ENCODE measurements at places on chromosomes 4 and X.

GRCh38 chrX:53445977-53446376 is 11.8 kb upstream of the HSD17B10 start:
- peak; percentile 33 for DNase-seq

GRCh38 chr4:107665001-107665400 is 55.0 kb downstream of the PAPSS1 start:
- no peak for DNase-seq

GRCh38 chrX:24424948-24425347 is 40.1 kb upstream of the PDK3 start:
- DNase-seq: no peak

DNA sequence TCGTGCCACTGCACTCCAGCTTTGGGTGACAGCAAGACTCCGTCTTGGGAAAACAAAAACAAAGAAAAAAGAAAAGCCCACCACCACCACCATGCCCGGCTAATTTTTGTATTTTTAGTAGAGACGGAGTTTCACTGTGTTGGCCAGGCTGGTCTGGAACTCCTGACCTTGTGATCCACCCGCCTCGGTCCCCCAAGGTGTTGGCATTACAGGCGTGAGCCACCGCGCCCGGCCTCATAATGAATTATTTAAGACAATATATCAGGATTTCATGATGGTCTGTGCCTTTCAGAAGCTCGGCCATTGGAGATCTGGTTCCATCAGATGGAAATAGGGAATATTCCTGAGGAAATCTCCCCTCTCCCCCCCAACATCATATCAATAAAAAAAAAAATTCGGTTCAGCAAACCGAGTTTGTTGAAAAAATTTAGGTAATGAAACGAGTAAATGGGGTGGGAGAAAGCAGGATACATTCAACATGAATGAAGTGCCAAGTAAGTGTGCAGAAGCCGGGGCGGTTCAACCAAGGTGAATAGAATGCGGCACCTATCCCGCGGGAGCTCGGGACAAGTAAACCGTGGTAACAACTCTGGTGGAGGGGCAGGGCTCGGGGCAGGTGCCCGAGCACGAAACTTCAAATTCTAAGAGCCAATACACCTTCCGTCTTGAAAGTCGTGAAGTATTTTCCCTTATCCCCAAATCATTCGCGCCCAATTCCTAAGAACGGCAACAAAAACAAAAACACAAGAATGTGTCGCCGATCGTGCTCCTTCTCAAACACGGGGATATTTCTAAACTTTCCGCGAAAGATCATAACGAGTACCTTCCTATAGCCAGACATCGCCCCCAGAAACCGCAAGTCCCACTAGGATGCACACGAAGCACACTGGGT is 773 bp upstream of the TXLNG start:
- no peak for DNase-seq

DNA sequence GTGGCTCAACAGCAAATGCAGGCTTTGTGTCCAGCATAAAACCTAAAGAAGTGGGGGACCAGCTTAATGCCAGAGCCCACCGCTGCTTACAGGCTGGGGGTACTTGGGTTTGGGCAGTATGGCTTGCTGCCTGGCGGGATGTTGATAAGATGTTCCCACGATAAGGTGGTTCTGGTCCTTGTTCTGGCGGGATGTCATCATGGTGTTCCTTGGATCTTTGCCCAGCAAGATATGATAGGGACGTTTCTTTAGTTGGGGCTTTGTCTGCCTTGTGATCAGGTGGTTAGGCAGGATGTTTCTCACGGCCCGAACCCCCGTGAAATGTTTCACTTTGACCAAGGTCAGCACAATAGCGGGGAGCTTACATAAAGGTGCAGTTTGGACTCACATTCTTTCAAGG is 35.3 kb downstream of the PNPLA4 start:
- no peak for DNase-seq

DNA sequence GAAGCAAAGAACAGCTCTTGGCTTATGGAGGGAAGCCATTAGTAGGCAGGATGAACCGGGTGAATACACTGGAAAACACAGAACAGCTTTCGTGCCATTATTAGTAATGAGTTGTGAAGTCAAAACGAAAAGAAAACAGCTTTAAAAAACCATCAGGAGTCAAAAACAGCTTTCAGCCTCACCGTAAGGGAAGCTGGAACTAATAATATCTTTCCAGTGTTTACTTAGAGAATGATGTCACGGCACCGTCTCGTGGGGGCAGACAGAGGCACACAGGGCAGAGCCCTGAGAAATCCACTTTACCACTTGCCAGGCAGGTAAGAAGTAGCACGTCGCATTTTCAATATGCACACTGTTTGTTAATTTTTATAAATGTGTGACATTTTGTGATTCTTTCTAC is 37.9 kb upstream of the HMX1 start:
- DNase-seq: peak; percentile 18

- no peak for DNase-seq
These were observed 73.2 kb downstream of the FAM53A start for GRCh38 chr4:1610791-1611500.

- peak; percentile 86 for DNase-seq
These were observed 112.3 kb downstream of the KLHL8 start for GRCh38 chr4:87108142-87108546.

DNA sequence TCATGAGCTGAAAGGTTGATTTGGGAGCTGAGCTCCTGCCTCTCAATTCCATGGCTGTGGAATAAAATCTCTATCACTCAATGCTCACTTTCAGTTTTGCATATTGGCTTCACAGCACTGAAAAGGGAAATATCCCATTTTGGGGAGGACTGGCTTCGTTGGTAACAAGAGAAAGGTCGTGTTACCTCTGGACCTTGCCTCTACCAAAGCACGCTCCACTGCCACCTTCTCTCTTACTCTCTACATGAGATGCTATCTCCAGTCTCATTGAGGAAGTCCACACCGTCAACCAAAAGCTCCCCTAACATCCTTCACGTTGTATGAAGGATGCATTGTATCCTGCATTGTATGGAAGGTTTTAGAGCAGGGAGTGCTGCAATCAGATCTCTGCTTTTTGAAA is 195.0 kb upstream of the LDB2 start:
- DNase-seq: no peak

DNA sequence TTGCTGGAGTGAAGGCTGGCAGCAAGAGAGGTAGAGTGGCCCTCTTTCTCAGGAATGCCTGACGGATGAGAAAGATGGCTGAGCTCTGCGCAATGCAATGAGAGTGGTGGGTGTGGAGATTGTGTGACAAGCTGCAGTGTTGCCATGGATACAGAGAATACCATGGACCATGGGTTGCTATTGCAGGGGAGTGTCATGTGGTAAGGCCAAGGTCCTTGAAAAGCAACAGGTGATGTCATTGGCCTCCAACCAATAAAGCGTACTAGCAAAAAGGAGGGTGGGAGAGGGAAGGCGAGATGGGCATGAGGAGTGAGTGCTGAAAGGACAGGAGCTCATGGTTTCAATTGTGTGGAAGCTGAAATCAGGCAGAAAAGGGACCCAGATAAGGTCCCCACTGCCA is 1.8 kb downstream of the PNMA5 start:
- no peak for DNase-seq

DNA sequence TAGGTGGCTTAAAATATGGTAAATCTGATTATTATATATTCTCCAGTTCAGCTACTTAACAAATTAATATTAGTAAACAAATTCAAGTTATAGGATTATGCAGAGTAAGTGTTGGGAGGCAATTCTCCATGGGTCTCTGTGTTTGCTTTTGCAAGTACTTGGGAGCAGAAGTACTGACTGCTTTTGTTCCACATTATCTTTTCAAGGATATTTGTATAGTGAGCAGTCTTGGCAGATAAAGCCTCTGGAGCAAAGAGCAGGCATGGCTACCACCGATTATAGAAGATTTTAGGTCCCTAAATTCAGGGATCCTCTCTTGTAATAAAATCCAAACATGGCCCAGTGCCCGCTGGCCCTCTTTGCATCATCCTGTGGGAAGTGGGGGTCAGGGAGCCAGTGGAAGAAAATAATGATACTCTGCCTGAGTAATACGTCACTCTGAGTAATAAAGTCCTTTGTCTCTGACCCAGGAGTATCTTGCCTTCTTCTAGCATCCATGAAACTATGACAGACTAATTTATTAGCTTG is 23.2 kb downstream of the NDNF start:
- no peak for DNase-seq

GRCh38 chr4:178448372-178449035 is 1006.3 kb upstream of the AGA start:
- DNase-seq: no peak

- DNase-seq: no peak
These were observed 40.4 kb upstream of the INTS6L start for GRCh38 chrX:135480076-135480475.

- DNase-seq: no peak
These were observed 29.5 kb downstream of the PF4 start for GRCh38 chr4:73952352-73952751.

- DNase-seq: peak; percentile 10
These were observed 697 bp downstream of the CEP135 start for GRCh38 chr4:55949482-55949802.

DNA sequence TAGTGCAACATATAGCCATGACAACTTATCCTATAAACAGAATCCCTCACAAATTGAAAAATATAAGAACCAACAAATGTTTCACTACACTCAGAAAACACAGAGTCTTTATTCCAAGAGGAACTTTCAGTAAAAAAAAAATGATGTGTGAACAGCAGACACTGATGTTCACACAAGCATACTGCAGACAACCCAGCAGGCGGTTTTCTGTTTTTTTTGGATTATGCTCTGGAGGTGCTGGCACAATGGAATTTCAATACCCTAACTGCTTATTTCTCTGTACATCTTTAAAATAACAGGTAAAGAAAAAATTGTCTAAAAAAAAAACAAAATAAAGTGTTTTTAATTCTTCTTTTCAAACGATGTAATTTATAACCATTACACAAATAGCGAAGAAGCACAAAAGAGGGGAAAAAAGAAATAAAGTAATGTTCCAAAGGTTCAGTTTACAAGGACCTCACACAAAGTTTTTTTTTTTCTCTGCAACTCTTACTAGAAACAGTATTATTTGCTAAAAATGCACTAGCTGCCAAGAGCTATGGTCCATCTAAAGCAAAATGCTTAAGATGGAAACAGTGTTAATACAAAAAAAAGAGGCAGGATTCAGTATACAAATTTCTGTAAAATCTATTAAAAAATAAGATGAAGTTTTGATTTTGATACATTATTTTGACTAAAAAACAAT is 55.3 kb downstream of the ANAPC10 start:
- no peak for DNase-seq

DNA sequence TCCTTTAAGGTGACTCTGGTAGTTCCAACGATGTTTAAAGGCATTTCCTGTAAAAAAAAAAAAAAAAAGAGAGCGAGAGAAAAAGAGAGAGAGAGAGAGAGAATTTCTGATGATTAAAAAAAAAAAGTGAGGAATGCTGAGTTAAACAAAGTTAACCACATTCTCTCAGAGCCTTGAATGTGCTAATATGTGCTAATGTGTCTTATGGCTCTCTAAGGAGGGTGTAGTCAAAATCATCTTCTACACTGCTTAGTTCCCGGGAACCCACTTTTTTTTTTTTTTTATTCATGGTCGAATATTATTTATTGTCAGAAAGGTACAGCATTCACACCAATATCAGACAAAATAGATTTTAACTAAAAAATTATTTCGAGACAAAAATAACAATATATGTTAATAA is 111.7 kb downstream of the SNCA start:
- DNase-seq: no peak

DNA sequence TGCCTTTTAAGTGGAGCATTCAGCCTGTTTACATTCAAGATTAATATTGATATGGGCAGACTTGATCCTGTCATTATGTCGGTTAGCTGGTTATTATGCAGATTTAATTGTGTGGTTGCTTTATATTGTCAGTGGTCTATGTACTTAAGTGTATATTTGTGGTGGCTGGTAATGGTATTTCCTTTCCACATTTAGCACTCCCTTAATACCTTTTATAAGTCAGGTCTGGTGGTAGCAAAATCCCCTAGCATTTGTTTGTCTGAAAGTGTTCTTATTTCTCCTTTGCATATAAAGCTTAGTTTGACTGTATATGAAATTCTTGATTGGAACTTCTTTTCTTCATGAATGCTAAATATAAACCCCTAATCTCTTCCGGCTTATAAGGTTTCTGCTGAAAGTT is 403.7 kb upstream of the EPHA5 start:
- DNase-seq: no peak

- DNase-seq: no peak
These were observed 534.8 kb downstream of the IQCM start for GRCh38 chr4:149280806-149281205.

DNA sequence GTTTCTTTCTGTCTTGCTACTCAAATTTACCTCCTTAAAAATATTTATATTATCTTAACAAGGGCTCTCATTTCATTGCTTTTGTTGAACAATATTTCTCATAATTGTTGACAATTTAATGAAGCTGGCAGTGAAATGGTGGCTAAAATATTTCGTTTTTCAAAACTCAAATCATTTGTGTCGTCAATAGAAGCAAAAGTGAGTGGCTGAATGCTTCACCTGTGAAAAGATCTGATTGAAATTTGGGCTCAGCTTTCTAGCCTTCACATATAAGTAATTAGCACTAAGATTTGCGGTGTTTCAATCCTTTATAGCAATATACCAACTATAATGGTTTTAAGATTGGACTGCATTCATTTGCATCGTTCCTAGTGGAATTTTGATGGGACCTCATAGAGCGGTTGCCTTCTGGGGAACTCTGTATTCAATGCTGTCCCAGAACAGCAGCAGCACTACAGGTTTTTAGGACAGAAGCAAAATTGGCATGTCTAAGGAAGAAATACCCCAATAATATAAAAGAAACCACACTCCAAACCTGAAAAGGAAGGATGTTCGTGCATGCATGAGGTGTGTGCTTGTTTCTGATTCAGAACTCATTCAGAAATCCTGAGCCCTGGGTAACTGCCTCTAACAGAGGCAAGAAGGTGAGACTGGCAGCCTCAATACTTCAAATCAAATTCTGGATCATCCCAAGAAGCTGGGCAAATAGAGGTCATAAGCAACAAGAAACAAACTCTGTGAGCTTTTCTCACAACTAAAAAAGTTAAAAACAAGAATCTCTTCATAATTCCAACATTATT is 2.5 kb downstream of the CXCL1 start:
- no peak for DNase-seq

- DNase-seq: no peak
These were observed 1447.2 kb downstream of the FSTL5 start for GRCh38 chr4:160716551-160716950.

DNA sequence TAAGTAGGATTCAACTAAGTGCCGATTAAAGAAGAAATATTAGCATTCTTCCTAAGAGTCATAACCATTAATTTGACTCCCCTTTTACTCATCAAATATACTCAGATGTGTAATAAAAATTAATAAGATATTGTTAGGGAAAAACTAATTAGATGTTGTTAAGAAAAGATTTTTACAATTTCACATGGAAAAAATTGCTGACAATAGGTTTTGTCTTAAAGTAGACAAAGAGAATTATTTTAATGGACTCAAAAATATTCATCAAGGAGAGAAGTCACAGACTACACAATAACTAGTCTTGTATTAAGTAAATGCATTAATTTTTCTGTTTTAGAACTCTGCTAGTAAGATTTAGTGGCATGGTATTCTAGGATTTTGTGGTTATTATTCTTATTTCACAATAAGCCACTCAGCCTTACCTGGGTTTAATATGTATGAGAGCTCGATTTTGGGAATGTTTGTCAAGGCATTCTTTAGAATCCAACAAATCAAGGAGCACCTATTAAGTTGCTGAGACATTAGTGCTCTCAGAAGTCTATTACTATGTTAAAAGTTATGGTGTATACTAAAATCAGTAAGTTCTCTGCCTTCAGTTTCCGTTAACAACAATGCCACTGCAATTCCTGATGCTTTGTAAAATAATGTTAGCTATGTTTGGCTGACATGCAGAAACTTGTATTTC is 110.2 kb upstream of the UGT8 start:
- no peak for DNase-seq

GRCh38 chr4:79175716-79176115 is 150.1 kb downstream of the NAA11 start:
- DNase-seq: no peak
